Neuronal stem cell (in vitro differentiated cells): ENCODE measurements at places on chromosomes 12 and 14.

DNA sequence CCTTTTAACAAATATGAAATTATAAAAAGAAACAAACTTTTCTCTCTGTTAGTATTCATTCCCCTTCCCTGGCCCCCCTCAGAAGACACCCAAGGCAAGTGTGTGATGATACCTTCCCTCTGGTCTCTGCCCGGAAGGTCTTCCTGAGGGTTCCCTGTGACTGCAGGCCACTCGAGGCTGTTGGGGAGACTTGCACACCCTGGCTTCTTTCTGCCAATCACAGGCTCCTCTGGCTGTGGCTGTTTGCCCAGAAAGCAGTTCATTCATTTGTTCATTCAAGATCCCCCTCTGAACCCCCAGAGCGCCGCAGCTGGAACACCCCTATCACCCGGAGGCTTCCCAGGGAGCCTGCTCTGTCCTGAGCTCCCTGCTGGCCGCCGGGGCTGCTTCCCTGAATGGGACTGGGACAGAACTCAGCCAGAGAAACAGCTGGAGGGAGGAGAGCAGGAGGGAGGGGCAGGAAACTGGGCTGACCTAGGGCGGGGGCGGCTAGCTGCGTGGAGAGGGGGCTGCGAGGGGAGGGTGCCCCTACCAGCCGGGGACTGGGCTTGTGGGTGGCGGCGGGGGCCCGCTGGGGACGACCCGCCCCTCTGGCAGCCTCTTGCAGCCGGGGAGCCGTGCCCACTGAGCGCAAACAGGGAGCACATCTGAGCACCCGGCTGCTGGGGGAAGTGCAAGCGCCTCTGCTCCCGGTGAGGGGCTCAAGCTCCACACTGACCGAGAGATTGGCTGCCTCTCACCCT, at the start of gene CMKLR1:
Gene CMKLR1 (minus strand): TSS at position 397 of the 743 bp plus-strand sequence. CDS start 45,720 bp downstream, outside the sequence.
- no peak for DNase-seq

GRCh38 chr12:126474703-126475102, 1409.5 kb downstream of the AACS start:
- DNase-seq, result no peak

- no peak for DNase-seq
These were observed 185.3 kb downstream of the KIF26A start for GRCh38 chr14:104323551-104324175.

DNA sequence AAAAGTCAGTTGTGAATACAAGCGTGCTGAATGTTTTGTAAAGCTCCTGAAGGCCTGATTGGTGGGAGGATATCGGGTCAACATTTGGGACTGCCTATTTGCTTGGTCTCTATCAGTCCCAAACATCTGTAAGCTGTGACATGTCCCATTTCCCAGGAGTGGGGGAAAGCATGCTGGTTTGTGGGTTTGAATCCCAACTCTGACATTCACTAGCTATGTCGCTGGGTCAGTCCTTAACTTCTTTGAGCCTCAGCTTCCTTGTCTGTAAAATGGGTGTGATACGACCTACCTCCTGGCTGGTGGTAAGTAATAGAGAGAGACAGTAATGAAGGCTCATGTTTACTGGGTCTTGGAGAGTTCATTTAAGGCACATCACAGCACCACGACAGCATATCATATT, 136.7 kb downstream of the CHST11 start:
- no peak for DNase-seq

- peak; percentile 29 for DNase-seq
These were observed 2.7 kb upstream of the SAMD4A start for GRCh38 chr14:54564071-54564867.

DNA sequence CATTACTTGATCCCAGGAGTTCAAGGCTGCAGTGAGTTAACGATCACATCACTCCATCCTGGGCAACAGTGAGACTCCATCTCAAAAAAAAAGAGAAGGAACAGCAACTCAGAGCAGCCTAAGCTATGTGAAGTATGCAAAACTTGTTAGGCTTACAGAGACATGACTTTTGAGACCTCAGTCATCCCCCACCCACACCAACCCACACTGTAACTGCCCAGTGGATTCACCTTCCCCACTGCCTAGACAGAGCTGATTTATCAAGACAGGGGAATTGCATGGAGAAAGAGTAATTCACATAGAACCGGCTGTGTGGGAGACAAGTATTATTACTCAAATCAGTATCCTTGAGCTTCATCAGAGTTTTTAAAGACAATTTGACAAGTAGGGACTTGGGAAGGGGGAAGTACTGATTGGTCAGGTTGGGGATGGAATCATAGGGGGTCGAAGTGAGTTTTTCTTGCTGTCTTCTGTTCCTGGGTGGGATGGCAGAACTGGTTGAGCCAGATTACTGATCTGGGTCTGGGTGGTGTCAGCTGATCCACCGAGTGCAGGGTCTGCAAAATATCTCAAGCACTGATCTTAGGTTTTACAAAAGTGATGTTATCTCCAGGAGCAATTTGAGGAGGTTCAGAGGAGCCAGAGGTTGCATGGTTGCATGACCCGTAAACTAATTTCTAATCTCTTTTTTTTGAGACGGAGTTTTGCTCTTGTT, 6.2 kb upstream of the WDR89 start:
- DNase-seq, result no peak
